ENCODE measurements at places on chromosomes 4 and X.

DNA sequence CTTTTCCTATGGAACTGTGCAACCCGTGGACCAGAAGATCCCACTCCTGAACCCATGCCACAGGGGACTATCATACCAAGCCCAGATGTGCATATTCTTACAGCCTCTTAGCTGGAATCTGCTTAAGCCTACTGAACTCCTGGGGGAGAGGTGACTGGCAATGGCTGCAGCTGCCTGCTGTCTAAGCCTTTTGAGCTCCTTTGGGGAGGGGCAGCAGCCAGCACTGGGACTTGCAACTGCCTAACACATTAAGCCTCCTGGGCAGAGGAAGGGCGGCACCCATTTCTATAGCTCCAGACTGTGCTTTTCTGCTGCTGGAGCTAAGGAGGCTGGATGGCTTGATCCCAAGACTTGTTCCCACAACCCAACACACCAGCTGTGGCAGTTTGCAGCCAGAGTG lies 117.9 kb upstream of the VEGFC start:
- DNase-seq: no peak

DNA sequence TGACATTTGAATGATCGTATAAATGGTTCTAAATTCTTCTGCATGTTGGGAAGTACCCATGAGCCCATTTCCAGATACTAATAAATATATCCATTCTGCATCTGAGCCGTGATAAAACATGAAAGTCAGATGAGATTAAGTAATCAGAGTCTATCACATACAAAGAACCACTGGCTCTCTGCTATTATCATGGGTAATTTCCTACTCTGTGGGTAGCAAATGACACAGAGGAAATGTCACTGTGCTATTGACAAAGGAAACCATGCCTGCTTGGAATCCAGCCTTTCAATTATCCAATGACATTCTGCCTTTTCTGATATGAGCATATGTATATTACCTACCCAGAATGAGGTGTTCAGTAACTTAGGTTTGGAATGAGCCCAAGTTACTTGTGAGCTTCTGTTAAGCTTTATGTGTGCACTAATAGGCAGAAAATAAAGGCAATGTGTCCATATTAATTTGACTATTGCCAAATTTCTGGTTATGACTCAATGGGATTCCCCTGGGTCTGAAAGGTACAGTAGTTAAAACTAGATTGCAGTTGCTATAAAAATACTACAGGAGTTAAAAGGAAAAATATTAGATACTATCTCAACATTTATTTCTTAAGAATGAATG lies 238.7 kb upstream of the KCNIP4 start:
- DNase-seq: no peak

- no peak for DNase-seq
Observed at GRCh38 chr4:33930497-33930896, 2313.8 kb downstream of the ARAP2 start.

- no peak for DNase-seq
Observed at GRCh38 chr4:8215001-8215427, 15.9 kb downstream of the SH3TC1 start.

- DNase-seq: no peak
Observed at GRCh38 chrX:94751611-94752010, 1077.6 kb downstream of the FAM133A start.

DNA sequence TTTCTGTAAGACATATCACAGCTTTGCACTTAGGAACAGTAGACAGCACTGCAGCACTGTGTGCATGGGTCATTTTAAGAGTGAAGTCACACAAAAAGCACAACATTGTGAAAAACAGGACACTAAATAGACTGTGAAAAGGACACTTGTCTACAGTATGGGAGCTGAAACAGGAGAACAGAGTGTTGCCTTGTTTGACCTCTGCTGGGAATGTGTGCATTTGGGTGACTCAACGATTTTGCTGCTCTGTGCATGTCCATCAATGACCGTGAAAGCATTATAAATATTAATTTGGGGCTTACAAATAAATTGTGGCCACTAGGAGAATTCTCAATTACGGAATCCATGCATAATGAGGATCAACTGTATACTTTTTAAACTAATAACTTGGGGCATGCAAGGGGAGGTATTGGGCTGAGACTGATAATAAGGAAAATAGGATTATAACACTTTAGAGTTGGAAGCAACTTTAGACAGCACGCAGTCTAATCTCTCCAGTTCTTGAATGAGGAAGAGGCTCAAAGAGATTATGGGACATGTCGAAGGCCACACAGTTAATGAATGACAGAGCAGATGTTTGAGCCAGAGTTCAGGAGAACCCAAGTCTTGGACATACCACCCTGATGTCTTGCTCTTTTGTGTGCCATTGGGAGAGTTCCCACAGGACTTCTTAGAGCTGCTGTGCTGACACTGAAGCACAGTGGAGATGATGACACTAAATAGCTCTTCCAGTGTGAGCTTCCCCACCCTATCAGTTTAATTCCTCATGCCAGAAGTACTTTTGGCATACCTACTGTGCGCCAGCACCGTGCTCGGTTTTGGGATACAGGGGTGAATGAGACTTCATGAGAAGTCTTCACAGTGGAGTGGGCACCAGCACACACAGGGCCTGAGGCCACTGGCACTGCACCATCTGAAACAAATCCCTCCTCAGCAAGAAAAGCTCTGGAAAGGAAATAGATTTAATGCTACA lies 79.3 kb downstream of the FRAS1 start:
- no peak for DNase-seq

GRCh38 chr4:90641861-90642599 lies 514.8 kb downstream of the CCSER1 start:
- no peak for DNase-seq

- no peak for DNase-seq
Observed at GRCh38 chr4:11505221-11505971, 76.7 kb upstream of the HS3ST1 start.

DNA sequence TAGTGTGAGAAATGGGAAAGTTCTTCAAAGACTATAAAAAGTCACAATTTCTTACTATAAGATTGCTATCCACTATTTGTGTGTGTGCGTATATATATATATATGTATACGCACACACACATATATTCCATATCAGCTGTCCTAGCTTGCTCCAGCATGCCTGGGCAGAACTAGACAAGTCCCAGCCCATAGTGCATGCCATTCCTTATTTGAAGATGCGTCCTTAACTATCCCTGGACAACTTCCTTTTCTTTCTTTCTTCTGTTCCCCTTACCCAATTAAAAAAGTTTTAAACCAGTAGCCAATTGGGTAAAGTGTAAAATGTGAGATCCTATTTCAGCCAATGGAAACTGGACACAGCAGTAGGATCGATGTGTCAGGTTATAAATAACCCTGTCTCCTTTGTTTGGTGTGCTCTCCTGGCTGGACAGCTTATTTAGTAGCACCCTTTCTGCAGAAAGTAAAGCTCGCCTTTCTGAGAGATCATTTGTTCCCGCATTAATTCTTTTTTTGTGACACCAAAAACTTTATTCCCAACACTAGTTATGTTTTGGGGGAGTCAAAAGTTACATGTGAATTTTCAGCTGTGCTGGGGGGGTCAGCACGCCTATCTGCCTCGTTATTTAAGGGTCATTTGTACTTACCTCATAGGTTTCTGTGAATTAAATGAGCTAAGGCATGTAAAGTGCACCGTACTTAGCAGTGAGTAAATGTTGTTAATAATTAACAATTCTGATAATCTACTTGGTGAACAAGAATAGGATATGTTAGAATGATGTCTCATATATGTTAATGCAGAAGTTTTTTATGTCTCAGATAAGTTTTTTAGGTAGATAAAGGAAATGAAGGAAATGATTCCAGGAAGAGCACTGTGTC lies 40.9 kb downstream of the KDM6A start:
- DNase-seq: no peak
